Stimulated activated CD4-positive, alpha-beta T cell treated with anti-CD3 and anti-CD28 coated beads, Interleukin-12 subunit alpha, Interleukin-12 subunit beta, amount 100 ng/mL, for 4 hours (primary cell): ENCODE measurements at places on chromosomes 3 and 15.

DNA sequence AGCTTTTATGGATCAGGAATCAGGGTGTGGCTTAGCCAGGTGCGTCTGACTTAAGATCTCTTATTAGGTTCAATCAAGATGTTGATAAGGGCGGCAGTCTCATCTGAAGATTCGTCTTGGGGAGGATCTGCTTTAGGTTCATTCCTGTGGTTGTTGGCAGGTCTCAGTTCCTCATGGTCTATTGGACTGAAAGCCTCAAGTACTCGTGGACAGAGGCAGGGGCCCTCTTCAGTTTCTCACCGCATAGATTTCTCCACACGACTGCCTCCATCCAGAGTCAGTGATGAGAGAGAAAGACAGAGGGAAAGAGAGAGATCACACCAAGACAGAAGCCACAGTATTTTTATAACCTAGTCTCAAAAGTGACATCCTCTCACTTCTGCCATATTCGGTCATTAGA, 9.4 kb downstream of the MEX3B start:
- no peak for DNase-seq

GRCh38 chr3:56322862-56323261, 145.4 kb downstream of the ERC2 start:
- DNase-seq = no peak

- DNase-seq = no peak
These were observed 200.4 kb upstream of the WNT5A start for GRCh38 chr3:55687526-55687925.

DNA sequence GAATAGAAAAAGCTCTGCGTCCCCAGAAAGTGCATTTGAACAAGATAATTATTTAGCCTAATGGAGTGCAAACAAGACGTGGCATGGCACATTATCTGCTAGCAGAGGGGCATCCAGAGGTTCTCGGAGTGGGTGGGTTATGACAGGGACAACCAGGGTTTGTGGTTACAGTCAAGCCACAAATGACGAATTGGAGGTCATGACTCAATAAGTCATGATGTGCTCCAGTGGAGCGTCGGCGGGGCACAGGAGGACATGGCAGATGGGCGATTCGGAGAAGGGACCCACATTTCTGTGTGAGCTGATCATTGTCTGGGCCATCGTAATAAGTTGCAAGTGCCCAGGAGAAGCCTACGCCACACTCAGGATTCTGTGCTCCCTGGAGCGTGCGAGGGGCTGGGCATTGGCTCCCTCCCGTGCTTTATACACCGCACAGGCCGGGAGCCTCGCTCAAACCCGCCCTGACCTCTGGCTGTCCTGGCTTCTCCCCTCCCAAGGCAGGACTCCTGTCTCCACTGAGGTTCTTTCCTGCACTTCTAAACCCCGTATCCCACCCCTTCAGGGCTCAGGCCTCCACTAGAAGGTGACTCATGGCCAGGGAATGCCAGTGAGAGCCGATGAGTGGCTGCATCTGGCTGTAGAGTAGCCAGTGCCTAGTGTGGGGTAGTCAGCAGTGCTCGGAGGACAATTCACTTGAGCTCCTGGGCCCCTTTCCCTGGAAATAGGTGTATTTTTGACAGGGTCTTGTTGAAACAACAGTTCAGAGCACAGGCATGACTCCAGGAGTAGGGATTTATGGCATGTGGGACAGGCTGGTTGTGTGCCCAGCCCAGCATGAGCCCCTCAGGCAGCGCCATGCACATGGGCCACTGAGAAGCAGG, 67.4 kb downstream of the GRIP2 start:
- no peak for DNase-seq

DNA sequence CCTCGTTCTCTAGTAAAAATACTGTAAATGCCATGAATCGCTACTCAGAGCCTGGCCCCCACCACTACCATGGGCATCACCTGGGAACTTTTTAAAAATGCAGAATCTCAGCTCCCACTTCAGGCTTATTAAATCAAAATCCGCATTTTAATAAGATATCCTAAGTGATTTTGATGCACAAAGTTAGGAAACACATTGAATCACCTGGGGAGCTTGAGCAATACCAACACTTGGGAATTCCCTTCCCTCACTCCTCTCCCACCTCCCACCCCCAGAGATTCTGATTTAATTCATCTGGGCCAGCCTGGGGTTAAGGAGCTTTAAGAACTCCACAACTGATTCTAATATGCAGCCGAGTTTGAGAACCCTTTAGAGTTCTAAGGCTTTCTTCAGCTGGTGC, 26.8 kb downstream of the RLBP1 start:
- DNase-seq = no peak

DNA sequence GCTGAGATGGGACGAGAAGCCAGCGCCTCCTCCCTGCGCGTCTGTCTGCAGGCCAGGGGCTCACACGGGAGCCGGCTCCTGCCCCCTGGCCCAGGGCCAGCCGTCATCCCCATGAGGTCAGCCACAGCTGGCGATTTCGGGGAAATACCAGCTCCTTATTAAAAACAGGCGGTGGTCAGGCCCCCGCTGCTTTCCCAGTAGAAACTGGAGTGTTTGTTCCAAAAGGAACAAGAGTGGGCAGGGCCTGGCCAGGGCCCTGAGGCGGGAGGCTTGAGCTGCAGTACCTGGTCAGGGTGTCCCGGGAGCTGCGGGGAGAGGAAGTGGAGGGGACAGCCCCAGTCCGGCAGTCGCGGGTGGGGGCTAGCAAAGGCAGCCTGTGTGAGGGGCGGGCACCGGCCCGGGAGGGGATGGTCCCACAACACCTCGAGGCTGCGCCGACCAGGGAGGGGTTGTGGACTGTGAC, 17.8 kb downstream of the MYL3 start:
- DNase-seq = no peak

DNA sequence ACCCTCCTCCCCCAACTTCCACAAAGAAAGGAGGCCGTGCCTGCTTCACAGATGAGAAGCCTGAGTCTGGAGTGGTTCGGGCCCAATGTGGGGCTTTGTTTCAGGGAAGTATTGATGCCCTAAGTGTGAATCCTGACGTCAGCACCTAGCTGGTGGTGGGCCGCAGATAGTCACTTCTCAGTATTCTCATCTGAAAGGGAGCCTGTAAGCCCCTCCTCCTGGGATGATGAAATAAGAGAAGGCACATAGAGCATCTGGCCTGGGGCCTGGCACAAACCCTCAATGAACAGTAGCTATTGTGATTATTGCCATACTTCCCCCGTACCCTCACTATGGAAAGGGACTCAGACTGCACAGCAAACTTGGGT, 24.8 kb downstream of the LINGO1 start:
- no peak for DNase-seq

DNA sequence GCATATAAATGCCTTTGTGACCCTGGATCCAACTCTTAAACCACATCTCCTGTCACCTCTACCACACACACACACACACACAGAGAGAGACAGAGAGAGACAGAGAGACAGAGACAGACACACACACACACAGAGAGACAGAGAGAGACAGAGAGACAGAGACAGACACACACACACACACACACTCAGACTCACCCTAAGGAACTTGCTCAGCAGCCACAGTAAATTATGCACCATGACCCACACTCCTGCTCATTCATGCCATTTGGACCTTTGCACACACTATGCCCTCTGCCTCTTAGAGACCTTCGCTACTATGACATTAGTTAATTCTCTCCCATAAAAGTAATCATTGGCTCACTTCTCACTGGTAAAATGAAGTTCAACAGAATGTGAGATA, 275.7 kb downstream of the ADAMTSL3 start:
- no peak for DNase-seq

GRCh38 chr15:97909291-97909891, 51.1 kb upstream of the ARRDC4 start:
- peak; percentile 58 for DNase-seq

- no peak for DNase-seq
These were observed 31.5 kb downstream of the TMEM108 start for GRCh38 chr3:133069556-133070286.

DNA sequence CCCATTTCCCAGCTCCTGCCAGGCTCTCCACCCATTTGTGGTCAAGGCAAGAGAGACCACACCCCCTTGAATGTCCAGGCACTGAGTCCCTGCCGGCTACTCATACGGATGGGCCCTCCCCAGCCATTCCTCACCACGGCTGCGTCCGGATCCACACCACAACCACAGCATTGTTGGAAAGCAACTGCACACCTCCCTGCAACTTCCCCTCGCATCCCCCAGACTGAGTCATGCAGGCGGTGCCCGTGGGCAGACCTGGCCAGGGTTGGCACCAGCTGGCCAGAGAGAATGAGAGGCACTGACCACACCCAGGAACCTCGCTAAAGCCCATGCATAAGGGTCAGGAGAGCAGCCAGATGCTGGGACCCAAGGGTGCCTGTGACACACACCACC, 30.5 kb downstream of the LOXL1 start:
- no peak for DNase-seq

DNA sequence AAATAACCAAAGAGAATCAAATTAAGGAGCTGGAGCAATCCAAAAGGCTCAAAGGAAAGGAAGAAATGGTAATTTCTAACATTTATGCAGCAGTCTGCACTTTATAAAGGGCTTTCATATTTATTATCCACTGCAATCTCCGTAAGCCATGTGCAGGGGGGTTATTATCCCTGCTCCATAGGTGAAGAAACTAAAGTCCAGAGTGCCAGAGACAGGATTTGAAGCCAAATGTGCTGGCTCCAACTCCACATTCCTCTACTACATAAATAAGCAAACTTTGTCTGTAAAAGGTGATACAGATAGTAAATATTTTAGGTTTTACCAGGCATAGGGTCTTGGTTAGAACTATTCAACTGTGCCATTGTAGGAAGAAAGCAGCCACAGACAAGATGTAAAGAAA, 221.4 kb downstream of the MINAR1 start:
- no peak for DNase-seq

DNA sequence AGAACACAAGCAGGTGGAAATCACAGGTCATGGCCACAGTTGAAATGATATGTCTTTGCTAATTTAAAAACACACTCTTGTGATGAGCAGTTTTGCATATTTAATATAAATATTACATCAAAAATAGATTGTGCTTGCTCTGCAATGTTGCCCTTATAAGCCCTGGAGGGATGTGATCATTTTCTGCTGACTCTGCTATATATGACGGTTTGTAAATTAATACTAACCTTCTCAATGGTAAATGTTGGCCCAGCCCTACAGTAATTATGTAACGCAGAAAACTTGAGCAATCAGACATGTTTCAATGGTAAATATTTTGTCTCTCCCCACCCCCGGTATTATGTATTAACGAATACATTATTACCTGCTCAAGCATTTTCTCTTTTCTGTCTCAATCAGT, 359.5 kb upstream of the CNTN6 start:
- no peak for DNase-seq

- no peak for DNase-seq
These were observed 12.6 kb downstream of the ANP32A start for GRCh38 chr15:68808091-68808490.

DNA sequence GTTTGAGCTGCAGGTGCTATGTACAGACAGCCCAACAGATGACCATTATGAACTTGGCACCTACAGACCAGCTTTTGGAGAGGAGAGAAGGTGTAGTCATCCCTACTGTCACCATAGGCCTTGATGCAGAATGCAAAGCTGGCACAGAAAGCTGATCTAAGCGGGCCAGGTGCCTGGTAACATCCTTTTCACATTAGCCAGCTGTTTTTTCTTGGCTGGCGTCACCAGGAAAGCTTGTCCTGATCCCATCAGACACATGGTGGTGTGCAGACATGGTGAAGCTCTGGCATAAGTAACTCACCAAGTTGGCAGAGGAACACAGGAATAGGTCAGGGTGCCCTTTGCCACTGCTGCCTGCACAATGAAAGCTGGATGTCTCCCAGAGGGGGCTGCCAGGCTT, 97.2 kb upstream of the MB21D2 start:
- no peak for DNase-seq

DNA sequence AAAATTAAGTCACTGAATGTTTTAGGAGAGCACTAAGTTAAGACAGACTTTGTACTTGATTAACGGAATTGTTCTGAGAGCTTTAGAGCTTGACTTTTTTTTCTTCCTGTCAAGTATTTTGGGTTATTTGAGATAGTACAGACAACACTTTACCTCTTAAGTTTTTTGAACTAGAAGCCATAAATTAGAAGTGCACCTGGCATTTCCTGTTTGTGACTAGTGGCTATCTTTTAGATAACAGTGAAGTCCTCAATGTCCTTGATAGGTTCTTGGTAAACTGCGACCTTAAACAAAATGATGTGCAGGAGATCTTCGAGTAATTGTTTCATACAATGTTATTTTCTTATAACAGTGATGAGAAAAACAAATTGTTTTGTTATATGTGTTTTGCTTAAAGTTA, 213.9 kb downstream of the TP63 start:
- DNase-seq = no peak

- no peak for DNase-seq
These were observed 151.6 kb downstream of the RSRC1 start for GRCh38 chr3:158261371-158261991.

GRCh38 chr3:72961752-72962151, 34.9 kb upstream of the PPP4R2 start:
- DNase-seq = no peak

DNA sequence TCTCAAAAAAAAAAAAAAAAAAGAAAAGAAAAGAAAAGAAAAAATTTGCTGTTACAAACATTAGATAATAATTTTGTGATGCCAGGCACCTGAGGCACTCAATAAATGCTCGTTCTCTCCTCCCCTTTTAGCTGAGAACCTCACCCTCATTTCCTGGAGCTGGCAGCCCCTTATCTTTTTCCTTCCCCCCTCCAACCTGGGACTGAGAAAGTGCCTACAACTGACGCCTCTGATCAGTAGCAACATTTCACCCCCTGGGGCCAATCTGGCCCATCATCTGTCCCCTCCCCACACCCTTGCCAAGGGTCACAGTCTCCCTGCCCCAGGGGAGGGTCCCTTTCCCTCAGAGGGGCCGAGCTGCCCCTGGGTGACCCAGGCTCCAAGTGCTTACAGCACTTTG, 12.6 kb upstream of the RNU6-1 start:
- DNase-seq = no peak

- DNase-seq = no peak
These were observed 4.3 kb downstream of the ZNF592 start for GRCh38 chr15:84752700-84753099.

- peak; percentile 73 for DNase-seq
These were observed 3.3 kb downstream of the ANKRD63 start for GRCh38 chr15:40279437-40280141.

DNA sequence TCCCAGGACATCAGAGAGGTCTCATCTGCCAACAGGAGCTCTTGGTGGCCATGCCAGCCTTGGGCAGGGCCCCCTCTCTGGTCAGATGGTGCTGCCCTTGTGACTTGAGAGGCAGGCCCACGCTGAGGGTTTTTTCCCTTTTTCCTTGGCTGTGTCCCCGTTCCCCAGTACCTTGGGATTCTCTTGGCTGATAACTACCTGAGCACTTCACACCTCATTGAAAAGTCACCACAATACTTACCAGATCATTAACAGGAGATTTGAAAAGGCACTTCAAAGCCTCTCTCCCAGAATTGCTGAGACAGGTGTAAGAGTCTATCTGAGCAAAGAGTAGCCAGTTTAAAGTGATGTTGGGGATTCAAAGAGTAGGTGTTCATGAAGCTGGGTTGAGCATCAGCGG, 15.1 kb upstream of the TMEM158 start:
- DNase-seq = no peak

GRCh38 chr3:100019719-100020118, 94.6 kb downstream of the FILIP1L start:
- DNase-seq = no peak

GRCh38 chr3:28915741-28916500, 364.9 kb upstream of the RBMS3 start:
- DNase-seq = no peak

- DNase-seq = no peak
These were observed 89.0 kb downstream of the TMEM212 start for GRCh38 chr3:171932153-171932611.

GRCh38 chr15:64361259-64361658, 5.3 kb upstream of the CSNK1G1 start:
- no peak for DNase-seq
